ENCODE measurements at places on chromosomes 2 and 18.

- no peak for DNase-seq
Observed at GRCh38 chr18:59646963-59647307, 50.3 kb downstream of the CCBE1 start.

GRCh38 chr18:38545071-38545470, 979.5 kb upstream of the CELF4 start:
- DNase-seq: peak; percentile 57

DNA sequence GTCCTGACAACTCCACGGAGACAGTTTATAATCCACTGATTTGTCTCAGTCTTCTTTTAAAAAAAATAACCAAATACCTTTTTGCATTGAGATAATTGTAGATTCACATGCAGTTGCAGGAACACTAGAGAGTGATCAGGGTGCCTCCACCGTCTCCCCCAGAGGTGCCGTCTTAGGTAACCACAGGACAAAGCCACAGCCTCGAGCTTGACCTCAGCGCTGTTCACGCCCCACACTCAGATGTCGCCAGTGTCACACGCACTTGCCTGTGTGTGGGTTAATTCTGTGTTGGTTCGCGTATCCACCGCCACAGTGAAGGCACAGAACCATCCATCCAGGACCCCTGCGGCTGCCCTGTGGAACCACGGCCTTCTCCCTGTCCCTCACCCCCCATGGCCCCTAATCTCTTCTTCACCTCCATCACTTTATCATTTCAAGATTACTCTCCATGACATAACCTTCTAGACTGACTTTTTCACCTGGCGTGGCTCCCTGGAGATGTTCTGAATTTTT, 295.0 kb upstream of the HDAC4 start:
- no peak for DNase-seq

GRCh38 chr2:46537046-46537445, 57.7 kb downstream of the TMEM247 start:
- no peak for DNase-seq

GRCh38 chr2:174591740-174592139, 5.9 kb downstream of the WIPF1 start:
- no peak for DNase-seq

DNA sequence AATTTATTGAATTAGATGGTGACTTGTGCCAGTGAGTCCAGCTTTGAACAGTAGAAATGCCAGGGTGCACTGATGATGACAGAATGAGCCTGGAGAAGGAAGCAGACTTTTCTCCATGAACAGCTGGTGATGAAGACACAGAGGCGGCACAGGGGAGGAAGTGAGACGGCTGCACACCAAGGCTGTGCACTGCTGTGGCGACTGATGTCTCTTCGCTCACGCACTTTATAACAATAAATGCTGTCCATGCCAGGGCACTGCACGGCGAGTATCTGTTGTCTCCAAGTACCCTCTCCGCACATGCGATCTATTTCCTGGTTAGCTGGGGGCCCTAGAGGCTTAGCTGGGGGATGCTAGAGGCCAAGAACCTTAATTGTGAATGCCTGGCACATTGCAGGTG, 175.2 kb downstream of the TMEM200C start:
- DNase-seq: no peak

GRCh38 chr2:70746094-70746974, 21.7 kb downstream of the ADD2 start:
- DNase-seq: no peak

All from endothelial cell (in vitro differentiated cells).